ENCODE measurements at places on chromosomes 6 and 20.

DNA sequence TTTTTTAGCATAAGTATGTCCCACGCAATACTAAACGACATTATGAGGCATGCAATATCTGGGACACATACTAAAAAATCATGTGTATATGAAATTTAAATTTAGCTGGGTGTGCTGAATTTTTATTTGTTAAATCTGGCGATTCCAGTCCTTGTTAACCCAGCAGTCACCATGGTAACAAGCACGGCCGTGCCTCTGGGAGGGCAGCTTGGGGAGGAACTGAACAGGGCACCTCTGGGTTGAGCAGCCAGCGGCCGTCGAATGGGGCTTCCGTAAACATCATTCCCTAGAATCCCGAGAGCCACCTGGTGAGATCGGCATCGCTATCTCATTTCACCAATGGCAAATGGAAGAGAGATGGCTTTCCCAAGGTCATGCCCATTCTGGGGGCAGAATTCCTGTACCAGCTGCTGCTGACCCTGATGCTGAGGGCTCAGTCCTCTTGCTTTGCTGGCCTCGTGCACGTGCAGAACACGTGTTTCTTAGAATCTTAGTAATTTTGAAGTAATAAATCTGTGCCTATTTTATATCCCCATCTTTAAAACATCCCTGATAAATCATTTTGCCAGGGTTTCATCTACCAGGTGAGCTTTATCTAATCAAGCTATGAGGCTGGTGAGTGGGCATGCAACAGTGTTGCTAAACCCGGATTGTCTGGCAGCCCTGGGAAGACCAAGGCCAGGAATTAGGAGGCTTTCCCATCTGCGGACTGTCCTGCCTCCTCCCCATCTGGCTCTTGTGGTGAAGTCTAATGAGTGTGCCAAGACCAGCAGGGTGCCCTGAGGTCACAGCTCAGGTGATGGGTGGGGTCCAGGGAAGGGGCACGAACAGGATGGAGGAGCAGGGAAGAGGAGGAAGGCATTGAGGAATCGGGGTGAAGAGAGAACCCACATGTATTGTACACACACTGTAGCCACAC lies 85.1 kb downstream of the AGPAT4 start:
- DNase-seq: no peak

GRCh38 chr6:76594109-76594508 lies 521.6 kb upstream of the IMPG1 start:
- DNase-seq: no peak

- no peak for DNase-seq
Measured at GRCh38 chr6:996271-996852, 303.4 kb upstream of the EXOC2 start.

GRCh38 chr20:24608926-24609667 lies 139.7 kb downstream of the SYNDIG1 start:
- no peak for DNase-seq

DNA sequence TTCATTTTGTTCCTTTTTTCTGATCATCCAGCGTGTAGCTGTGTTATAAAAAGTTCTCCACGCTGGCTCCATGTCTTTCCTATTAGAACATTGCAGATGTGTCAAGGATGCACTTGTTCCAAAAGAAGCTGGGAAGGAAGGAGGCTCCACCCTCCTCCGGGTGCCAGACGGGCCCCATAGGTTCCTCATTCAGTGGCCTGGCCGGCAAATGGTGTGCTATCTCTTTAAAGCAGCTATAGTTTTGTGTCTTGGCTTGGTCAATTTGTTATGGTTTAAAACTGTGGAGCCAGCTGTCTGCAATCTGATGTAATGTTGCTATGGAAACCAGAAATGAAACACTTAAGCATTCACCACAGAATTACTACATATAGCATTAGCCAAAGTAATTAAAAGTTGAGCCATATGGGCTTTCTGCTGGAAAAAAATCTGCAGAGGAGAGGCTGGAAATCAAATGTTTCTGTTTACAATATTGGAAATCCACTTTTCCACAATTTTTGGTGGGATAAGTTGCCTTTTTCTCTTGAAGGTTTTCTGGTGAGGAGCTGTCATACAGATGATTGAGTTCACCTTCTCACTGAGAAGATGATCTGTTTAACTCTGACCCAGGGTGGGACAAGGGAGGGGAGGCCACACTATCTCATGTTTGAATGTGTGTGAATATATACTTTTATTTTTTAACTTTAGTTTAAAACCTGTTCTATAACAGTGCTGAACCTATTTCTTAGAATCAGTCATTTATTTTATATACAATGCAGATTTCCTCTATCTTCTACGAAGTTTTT lies 167.4 kb downstream of the SASH1 start:
- no peak for DNase-seq

- no peak for DNase-seq
Measured at GRCh38 chr20:63496596-63497120, 2.2 kb downstream of the EEF1A2 start.
